ENCODE measurements at places on chromosomes 1 and 21. TPM values are rescaled to one million over a fixed set of nuclear protein-coding genes. Genes with fewer than 3 reads are reported as not detected.

The CD34 gene
- not detected for total RNA-seq

The F13B gene
- total RNA-seq, result not detected

The ATP1A4 gene
- total RNA-seq, result not detected

The BGLAP gene
- total RNA-seq, result not detected

DNA sequence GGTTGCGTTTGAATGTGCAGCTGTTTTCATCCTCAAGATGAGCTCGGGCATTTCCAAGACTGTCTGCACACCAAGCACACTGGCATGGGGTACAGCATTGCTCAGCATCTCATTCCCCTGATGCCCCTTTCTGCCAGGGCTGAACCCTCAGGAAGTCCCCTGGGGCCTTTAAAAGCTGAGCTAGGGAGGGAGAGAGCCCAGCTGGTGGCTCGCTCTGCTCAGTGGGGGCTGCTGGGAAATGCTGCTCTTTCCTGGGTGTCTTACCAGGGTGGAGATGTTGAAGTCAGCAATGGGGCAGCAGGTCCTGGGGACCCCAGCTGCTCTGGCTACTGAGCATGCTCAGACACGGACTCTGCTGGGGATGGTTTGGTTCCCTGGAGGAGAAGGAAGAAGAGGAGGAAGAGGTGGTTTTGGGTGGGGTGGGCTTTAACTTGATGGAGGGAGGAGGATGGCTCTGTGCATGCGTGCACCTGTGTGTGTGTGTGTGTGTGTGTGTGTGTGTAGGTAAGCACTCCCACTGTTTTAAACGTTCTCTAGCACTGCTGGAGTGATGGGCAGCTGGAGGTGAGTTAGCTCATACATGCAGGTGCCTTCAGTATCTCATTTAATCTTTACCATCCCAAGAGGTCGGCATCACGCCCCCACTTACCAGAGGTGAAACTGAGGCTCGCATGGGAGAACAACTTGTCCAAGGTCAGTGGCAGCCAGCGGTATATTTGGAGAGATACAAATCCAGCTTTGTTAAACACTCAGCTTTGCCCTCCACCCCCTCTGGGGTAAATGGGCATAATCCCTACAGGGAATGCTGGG, 40.9 kb downstream of the ACTL8 start:
- DNase-seq, result no peak

GRCh38 chr21:38121888-38122720, 134.7 kb upstream of the KCNJ15 start:
- peak; percentile 31 for DNase-seq

DNA sequence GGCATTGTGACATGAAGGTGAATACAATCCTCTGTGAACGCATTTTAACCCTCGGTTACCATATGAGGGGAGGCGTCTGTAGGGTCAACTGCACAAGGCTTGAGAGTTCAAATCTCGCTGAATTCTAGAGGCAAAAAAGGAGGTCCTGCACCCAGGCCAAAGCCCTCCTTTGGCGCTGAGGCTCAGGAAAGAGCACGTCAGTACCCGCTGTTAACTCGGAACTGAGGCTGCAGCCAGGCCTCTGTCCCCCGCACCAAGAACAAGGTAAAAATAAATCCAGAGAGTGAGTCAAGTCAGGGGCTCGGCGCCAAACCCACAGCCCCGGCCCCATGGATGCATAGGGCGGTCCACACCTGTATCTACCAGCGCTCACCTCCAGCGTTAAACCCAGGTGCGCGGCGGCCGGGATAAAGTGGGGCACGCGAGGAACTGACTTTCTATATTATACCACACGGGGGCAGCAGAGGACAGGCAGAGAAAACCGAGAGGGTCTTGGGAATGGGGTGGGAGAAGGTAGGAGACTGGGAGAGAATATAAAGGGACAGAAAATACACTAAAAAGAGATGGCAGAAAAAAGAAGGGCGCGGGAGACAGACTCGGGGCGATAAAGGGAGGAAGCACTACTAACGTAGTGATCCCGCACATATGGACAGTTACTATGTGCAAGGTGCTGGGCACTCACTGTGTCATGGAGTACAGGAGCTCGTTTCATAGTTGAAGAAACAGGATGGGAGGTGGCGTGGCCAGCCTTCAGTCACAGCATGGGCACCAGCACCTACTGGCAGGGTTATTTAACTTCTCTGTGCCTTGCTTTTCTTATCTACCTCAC, 54.9 kb downstream of the DMRTA2 start:
- peak; percentile 32 for DNase-seq
